ENCODE measurements at places on chromosomes 13 and 19.
A peak's percentile ranks its signal among the peaks of the same experiment; 100 is the strongest.

- DNase-seq: no peak
These were observed 2.8 kb downstream of the ERVV-2 start for GRCh38 chr19:53047379-53047778.

DNA sequence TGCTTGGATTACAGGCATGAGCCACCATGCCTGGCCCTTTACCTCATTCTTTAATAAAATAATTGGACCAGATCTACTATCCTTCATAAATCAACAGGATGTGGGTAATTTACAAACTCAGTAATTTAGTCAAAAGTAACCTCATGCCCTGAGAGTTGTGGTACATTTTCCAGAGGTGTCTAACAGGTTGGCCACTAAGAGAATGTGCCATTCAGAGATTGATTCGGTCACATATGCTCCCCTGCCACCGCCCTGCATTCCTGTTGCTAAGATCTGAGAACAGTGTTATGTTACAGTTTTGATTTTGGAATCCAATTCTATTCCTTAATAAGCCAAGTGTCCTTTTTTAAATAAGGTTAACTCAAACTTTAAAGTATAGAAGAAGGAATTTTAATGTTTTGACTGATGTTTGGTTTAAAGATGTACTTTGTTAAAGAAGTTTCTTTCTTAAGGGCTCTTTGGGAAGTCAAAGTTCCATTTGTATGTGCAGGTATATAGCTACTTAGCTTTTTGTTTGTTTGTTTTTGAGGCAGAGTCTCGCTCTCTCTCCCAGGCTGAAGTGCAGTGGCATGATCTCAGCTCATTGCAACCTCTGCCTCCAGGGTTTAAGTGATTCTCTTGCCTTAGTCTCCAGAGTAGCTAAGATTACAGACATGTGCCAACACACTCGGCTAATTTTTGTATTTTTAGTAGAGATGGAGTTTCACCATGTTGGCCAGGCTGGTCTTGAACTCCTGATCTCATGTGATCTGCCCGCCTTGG lies 29.2 kb downstream of the PHF11 start:
- DNase-seq: no peak

- no peak for DNase-seq
These were observed 68.7 kb downstream of the ACSBG2 start for GRCh38 chr19:6204212-6204611.

- no peak for DNase-seq
These were observed 46.7 kb upstream of the DCUN1D2 start for GRCh38 chr13:113537205-113537604.

- DNase-seq: peak; percentile 54
These were observed 1.1 kb downstream of the RPL36 start for GRCh38 chr19:5690955-5691821.

DNA sequence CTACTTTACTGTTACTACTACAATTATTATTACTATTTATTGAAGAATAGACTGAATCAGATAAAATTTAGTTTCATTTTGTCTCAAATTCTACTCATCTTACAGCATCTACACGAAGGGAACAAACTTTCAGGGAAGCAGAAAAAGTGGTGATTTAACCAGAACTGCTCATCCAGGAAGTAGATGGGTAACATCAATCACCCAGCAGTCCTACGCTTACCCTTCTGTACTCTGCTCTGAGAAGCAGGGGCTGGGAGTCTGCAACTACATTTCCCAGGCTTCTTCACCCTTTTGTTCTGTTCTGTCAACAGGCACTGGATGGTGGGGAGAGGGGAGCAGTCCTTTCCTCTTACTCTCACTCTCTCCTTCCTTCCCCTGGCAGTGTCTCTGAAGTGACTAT lies 31.4 kb upstream of the GGACT start:
- no peak for DNase-seq

DNA sequence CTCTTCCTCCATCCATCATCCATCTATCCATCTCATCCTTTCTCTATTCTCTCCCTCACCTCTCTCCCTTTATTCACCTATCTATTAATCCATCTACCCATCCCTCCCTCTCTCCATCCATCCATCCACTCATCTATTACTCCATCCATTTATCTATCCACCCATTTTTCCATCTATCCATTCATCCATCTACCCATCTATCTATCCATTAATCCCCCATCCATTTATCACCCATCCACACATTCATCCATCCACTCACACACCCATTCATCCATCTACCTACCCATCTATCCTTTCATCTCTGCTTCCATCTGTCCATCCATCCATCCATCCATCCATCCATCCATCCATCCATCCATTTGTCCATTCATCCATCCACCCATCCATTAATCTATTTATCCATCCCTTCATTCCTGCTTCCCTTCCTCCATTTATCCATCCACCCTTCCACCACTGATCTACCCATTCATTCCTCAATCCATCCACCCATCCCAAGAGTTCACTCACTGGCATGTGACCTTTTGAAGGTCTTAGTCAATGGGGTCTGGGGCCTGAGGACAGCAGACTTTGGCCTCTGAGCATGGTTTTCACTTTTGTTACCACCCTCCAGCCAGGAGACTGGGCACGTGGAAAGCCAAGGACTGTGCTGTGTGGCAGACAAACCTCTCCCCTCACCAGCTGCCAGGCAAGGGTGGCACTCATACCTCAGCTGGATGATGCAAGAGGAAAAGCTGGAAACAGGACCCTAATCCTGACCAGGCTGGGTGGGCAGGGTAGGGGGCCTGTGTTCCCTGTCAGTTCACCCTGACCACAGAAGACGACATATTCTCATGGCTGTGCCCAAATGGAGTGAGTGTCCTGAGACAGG lies 126.7 kb downstream of the URI1 start:
- DNase-seq: no peak

GRCh38 chr19:54041969-54042606 lies 21.6 kb downstream of the VSTM1 start:
- no peak for DNase-seq

- DNase-seq: no peak
These were observed 26.0 kb downstream of the WDR88 start for GRCh38 chr19:33157906-33158305.

DNA sequence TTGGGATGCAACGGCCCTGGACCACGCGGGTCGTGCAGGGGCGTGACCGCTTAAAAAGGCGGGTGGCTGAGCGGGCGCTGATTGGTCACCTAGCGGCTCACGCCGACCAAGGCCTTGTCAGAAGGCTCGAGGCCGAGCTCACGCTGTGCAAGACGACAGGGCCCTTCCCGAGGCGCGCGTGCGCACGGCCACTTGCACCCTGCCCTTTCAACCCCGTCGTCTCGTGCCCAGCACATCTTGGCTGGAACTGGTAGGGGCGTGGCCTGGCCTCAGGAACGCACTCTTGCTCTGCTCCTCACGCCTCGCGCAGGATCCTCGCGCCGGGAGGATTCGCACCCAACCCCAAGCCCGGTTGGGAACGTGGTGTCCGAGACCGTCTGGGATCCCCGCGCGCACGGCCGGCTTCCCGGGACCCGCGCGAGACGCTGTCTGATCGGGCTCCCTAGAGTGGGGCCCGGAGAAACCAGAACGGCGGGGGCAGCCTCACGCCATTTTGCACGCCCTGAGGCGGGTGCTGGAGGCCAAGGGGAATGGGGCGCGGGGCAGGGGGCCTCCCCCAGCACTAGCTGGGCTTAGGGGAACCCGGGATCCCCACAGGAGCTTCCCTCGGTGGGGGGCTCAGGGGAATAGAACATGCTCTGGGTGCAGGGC lies at the start of gene MEIOSIN:
Gene MEIOSIN (plus strand): TSS at position 280 of the 651 bp plus-strand sequence. CDS start 1,938 bp downstream, outside the sequence.
- DNase-seq: no peak

GRCh38 chr13:91032104-91032503 lies 315.4 kb upstream of the MIR17HG start:
- no peak for DNase-seq

- DNase-seq: no peak
These were observed 163.6 kb upstream of the ZNF536 start for GRCh38 chr19:30208436-30209060.

GRCh38 chr13:96428911-96429310 lies 339.0 kb downstream of the HS6ST3 start:
- no peak for DNase-seq

GRCh38 chr19:54254195-54254906 lies 2.7 kb downstream of the LILRB5 start:
- no peak for DNase-seq

DNA sequence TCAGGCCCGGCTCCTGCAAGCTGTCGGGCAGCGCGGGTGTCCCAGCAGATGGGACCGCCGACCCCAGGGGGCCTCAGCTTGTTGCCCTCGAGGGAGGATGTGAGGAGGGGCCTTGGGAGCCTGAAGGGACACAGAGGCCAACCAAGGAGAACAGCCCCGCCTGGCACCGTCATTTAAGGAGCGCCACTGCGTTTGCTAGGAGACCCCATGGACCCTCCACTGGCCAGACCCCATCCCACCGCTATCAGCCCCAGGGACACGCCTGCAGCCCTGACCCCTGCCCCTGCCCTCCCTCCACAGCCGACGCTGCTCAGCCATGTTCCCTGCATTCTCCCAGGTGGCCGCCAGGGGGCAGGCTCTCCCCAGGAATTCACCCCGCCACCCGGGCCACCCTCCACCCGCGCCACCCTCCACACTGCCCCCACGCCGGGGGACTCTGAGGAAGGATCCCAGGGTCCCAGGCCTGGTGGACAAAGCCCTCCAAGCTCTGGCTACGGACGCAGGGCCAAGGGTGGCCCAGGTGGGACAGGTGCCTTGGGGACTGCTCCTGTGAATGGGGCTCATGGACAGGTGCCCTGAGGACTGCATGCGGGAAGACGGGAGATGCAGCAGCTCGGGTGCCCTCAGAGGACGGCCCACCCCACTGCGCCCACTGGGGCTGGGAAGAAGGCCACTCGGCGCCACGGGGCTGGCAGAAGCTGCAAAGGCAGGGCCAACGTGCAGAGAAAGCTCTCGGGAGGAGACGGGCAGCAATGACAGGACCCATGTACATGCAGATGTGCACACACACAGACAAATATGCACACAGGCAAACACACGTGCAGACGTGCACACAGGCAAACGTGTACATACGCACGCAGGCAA lies 34.4 kb downstream of the PIP5K1C start:
- peak; percentile 45 for DNase-seq

DNA sequence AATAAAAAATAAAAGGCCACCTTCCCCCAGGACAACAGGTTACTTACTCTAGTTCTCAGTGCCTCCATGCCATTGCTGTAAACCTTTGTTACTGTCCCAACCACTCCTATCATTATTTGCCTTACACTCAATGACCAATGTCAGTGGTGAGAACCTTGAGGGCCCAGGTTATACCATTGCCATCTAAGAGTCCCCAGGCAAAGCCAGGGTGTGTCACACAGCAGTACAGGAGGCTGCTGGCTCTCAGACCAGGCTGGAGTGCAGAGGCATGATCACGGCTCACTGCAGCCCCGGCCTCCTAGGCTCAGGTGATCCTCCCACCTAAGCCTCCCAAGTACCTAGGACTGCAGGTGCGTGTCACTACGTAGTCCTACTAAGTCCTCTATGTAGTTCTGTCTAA lies 6.1 kb downstream of the ELAVL1 start:
- no peak for DNase-seq

- DNase-seq: no peak
These were observed 1420.3 kb downstream of the UQCRFS1 start for GRCh38 chr19:27792576-27793127.

- no peak for DNase-seq
These were observed 6.4 kb downstream of the JAK3 start for GRCh38 chr19:17841371-17841809.

- no peak for DNase-seq
These were observed 169.9 kb downstream of the VWA8 start for GRCh38 chr13:41791056-41791455.

DNA sequence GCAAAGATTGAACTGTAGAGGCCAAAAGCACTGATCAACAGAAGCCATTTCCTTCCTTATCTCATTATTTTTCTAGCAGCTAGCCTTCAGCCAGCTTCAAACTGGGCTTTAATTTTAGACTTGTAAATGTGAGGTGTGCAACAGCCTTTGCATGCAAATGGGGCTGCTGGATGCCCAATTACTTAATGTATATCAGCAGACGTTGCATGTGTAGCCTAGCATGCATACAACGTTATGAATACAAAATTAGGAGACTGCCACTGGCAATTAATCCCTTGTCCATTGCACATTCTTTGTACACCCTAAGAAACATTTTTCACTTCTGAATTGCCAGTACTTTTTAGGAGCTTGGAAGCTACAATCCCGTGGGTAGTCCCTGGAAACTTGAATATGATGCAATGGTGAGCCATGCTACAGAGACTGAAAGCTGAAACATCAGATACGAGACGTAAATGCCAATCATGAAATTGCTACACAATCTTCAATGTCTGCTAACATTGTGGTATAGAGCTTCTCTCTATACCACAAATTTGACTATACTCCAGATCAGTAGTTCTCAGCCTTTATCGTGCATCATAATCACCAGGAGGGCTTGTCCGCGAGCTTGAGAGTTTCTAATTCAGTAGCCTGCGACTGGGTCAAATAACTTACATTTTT lies 20.2 kb downstream of the EPSTI1 start:
- DNase-seq: no peak

DNA sequence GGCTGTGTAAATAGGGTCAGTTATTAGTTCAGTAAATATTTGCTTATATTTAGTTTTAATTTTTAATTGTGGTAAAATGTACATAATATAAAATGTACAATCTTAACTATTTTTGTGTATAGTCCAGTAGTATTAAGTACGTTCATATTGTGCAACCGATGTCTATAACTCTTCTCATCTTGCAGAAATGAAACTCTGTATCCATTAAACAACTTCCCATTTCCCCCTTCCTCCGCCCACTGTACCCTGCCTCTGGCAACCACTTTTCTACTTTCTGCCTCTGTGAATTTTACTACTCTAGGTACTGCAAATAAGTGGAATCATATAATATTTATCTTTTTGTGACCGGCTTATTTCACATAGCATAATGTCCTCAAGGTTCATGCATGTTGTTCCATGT lies 24.4 kb downstream of the UBAC2 start:
- no peak for DNase-seq

DNA sequence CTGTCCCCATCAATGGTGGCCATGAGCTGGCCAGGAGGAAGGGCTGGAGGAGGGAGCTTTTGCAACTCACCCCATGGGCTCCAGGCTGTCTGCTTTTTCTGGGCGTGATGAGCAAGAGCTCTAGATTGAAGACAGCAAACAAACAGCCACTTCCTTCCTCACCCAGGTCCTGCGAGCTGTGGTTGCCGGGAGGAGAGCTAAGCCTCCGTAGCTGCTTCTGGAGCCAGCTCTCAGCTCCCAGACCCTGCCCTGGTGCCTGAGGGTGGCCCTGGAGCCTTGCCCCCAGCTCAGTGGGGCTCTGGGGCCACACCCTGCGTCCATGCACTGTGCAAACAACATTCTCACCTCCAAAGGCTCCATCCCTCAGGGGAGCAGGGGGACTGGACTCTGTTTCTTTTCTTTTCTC lies 6.2 kb downstream of the MYO1F start:
- DNase-seq: no peak

GRCh38 chr13:63631006-63631405 lies 2215.4 kb upstream of the PCDH20 start:
- DNase-seq: no peak

- DNase-seq: no peak
These were observed 2.5 kb downstream of the KLF2 start for GRCh38 chr19:16327169-16327475.

GRCh38 chr13:110232756-110233155 lies 74.2 kb downstream of the COL4A1 start:
- DNase-seq: no peak

Measured in stimulated activated CD8-positive, alpha-beta memory T cell treated with anti-CD3 and anti-CD28 coated beads, Interleukin-4, amount 100 ng/mL, for 4 hours (primary cell).